ENCODE measurements at places on chromosomes 7 and 10. TPM values are rescaled to one million over a fixed set of nuclear protein-coding genes. Genes with fewer than 3 reads are reported as not detected.

Gene GPR26
- not detected for total RNA-seq

Gene TFPI2
- 338 TPM for total RNA-seq

Gene ITPRID1
- not detected for total RNA-seq

Gene CDK6
- 19.8 TPM for total RNA-seq

Gene HGF
- total RNA-seq = 792 TPM

Gene AKR1C3
- 163 TPM for total RNA-seq

Gene UPK3BL2
- 5.2 TPM for total RNA-seq

Gene TFR2
- total RNA-seq = 0.40 TPM

Gene TRIL
- 0.12 TPM for total RNA-seq

Gene ARHGEF35
- 3.0 TPM for total RNA-seq

Data from aortic smooth muscle cell (primary cell).